AG08396 (cell line): ENCODE measurements at places on chromosomes 7 and 10.

DNA sequence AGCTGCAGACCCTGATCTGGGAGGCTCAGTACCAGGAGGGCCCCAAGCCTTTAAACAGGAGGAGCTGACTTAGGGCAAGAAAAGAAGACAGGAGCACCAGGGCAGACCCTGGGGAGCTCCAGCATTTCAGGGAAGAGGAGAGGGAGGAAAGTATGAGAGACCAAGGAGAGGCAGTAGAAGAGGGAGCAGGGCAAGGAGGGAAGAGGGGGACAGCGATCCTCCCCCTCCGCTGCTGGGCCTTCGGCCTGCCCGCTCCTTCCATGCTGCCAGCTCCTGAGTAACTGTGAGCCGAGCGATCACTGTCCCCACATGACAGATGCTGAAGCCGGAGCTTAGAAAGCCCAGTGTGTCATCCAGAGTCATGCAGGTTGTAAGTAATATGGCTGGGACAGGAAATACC, 65.9 kb downstream of the ALOX5 start:
- no peak for DNase-seq

GRCh38 chr7:108581655-108582491, 12.2 kb downstream of the DNAJB9 start:
- DNase-seq, result peak; percentile 26

- DNase-seq, result no peak
Measured at GRCh38 chr10:89382757-89383156, 4.9 kb downstream of the IFIT1B start.

GRCh38 chr10:76150139-76150875, 718.9 kb downstream of the LRMDA start:
- peak; percentile 21 for DNase-seq

GRCh38 chr7:23275912-23276311, 23.2 kb upstream of the MALSU1 start:
- DNase-seq, result no peak

GRCh38 chr10:33858326-33858725, 523.9 kb upstream of the NRP1 start:
- DNase-seq, result no peak

- no peak for DNase-seq
Measured at GRCh38 chr7:12481722-12482121, 78.1 kb upstream of the VWDE start.

- DNase-seq, result no peak
Measured at GRCh38 chr10:78703593-78703992, 365.2 kb upstream of the ZMIZ1 start.

DNA sequence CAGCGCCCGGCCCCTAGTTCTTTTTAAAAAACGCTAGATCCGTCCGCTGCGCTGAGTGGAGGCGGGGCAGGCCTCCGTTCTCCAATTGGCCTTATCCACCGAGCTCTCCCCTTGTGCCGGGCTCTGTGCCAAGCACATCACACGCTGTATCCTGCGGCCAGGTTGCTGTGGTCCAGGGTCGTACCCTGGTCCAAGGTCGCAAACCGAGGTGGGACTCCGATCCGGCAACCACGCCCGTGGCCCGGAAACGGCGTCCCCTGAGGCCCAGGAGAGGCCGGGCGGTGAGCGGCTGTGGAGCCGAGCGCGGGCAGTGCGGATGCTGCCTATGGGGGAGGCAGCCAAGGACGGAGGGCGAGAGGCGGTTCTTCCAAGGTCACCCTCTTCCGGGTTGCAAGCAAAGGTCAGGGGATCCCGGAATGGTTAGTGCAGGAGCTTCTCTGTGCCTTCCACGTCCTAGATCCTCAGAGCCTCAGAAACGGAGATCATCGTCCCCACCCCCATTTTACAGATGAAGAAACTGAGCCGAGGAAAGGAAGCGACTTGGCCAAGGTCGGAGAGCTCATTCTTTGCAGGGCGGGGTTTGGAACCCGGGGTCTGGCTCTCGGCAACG, 72.4 kb upstream of the LRRC4 start:
- peak; percentile 53 for DNase-seq

DNA sequence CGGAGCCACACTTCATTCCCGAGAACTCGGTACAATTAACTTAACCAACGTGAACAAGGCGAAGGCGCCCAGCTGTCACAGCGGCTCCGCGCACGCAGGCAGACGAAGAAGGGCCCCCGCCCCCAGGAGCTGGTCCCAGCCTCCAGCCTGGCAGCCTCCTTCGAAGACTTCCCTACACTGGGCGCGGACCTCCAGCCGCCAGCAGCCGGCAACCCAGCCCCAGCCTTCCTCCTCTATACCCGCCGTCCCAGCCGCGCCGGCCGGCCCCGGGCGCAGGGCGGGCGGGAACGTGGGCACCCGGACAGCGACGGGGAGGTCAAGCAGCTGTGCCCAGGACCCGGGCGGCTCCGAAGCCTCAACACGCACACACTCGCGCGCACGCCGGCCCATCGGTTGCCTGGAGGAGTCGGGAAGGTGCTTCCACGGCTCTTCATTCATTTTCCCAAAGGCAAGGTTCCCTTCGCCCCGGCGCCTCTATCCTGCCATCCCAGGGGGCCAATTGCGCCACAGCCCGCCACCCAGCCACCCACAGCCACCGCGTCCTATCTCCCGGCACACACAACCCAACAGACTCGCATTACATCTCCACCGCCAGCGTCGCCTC, 1.6 kb downstream of the CHST15 start:
- peak; percentile 41 for DNase-seq
